ENCODE measurements at places on chromosomes 6 and 20.
A peak's percentile ranks its signal among the peaks of the same experiment; 100 is the strongest.

DNA sequence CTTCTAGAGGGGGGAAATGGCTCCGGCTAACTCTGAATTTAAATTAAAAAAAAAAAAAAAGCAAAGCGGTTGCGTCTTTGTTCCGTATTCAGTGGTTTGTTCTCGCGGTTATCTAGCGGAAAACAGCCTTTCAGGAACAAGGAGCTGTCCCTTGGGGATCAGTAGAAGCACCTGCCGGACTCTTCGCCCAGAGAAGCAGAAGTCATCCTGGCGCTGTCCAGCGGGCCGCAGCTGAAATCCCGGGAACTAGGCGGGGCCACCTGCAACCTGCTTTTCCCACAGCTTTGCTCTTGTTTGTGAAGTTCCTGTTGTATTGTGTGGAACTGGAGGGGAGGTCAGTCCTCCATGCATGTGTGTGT is 43.9 kb upstream of the GJE1 start:
- DNase-seq = no peak

DNA sequence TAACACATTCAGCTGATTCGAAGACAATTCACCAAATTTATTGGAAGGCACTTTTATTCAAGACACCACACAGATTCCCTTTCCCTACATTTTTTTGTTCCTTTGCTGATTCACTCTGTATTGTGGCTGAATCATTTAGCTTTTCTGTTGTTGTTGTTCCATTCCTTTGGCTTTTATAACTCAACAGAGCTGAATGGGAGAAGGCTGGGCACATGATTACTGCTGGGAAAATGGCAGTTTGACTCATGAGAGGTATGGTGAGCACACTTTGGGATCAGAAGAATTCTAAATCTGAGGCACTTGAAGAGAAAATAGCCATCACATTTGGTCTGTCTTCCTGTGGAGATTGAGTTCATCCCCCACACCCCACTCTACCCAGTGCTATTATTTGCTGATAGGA is 15.7 kb upstream of the SAYSD1 start:
- no peak for DNase-seq

GRCh38 chr6:19811397-19812079 is 25.6 kb upstream of the ID4 start:
- no peak for DNase-seq

DNA sequence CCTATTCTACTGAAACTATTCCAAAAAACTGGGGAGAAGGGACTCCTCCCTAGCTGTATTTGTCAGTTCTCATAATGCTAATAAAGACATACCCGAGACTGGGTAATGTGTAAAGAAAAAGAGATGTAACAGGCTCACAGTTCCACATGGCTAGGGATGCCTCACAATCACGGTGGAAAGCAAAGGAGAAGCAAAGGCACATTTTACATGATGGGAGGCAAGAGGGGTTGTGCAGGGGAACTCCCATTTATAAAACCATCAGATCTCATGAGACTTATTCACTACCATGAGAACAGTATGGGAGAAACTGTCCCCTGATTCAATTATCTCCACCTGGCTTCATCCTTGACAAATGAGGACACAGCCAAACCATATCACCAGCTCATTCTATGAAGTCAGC is 111.2 kb upstream of the RIPOR2 start:
- no peak for DNase-seq

DNA sequence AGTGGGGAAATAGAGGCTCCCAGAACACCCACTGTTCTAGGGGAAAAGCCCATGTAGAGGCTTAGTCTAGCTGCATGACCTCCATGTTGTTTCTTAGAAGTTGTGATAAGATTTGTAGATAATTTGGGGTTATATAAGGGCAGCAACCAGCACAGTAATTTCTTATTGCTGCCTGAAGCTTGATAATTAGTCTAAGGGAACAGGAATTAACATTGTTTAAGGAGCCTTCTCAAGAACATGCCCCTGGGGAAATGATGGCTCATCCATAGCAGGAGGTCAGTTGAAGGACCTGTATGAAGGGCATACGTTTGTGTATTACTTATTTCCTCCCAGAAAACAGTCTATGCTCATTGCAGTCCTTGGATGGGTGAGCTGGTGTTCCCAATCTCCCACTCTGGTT is 170.7 kb upstream of the SCGN start:
- no peak for DNase-seq

DNA sequence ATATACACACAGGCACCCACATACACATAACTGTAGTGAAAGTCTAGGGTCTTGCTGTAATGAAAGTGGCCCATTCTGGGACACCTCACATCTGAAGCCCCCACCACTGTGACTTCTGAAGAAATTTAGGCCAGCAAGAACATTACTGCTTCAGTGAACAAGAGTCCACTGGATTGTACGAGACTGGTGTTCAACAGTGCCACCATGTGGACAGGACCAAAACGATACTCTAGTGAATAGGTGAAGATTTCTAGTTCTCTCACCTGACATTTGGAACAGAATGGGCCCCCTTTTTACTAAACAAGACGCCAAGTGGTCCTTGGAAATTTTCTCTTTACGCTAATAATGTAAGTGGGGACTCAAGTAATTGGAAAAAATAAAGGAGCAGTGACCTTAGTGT is 156.9 kb downstream of the MAFB start:
- no peak for DNase-seq

DNA sequence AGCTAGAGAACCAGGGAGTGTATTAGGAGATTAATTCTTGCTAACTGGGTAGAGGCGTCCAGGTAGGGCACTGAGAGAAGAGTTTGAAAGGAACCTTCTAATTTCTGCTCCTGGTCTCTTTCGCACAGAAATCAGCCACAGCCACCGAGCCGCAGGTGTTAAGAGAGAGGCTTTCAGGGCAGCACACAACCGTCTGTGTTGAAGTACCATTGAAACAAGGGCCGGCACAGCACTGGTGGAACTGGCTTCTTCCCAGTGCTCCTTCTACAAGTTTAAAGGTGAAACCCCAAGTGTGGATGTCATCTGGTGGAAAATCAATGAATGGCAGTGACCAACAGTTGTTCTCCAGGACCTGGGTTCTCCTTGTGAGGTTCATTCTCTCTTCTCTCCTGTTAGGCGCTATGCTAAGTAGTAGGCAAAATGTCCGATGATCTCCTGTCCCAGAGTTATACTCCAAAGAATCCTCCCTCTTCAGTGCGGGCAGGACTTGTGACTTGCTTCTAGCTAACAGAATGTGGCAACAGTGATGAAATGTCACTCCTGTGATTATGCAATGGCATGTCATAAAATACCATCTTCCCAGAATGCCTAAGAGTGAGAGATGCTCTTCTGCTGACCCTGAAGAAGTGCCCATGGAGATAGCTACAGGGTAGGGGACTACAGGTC is 15.0 kb upstream of the RIN2 start:
- DNase-seq = no peak

DNA sequence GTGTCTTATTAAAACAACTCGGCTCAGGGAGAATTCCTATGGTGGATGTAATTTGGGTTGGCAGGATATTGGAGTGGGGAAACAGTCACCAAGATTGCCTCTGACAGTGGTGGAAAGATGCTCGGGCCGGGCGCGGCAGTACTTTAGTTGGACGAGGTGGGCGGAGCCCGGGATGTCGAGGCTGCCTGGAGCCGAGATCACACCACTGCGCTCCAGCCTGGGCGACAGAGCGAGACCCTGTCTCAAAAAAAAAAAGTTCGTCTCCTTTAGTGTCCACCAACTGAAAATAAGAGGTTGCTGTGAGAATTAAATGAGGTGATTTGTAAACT is 621 bp downstream of the NOL7 start:
- peak; percentile 26 for DNase-seq

GRCh38 chr6:24940311-24940917 is 4.7 kb upstream of the RIPOR2 start:
- no peak for DNase-seq

DNA sequence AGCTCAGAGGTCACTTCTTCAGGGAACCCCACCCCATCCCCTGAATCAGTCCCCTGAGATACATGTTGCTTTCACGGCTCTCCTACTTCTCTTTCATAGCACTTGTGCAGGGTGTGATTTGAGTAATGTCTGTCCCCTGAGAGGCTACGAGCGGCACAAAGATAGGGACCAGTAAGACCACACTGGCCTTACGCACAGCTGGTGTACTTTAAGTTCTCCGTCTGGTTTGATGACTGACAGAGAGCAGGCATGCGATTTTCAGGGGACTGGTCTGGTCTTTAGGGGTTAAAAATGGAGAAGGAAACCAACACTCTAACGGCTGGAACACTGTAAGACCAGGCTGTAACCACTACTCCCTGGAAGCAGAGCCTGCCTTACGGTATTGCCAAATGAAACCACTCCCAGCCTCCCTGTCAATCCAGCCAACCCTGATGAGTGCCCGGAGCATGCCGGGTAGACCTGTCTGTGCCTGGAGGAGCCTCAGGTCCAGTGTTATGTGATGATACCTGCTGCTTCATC is 47.1 kb downstream of the ELMO2 start:
- no peak for DNase-seq

DNA sequence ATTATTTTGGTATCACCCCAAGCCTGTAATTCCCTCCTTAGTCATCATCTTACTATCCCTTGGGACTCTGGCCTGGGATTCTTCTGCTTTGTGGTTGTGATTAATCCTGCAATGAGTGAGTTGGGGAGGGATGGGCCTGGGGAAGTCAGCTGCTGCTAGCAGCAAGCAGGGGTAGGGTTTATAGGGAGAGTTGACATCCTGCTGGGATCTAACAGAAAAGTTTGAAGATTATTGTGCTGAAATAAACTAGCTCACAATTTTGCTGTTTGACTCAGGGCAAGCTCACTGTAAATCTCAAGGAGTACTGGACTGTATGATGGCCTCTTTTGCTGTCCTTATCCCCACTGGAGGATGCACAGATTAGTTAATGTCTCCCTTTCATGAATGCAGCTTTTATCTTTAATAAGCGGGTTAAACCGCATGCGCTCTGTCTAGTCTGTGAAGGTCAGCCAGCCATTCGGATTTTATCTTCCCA is 83.4 kb downstream of the JARID2 start:
- DNase-seq = no peak

- no peak for DNase-seq
These were observed 6.8 kb upstream of the PNISR start for GRCh38 chr6:99431901-99432300.

GRCh38 chr6:157070403-157071107 is 252.8 kb downstream of the TMEM242 start:
- DNase-seq = no peak

GRCh38 chr6:36737043-36737785 is 39.6 kb downstream of the RAB44 start:
- DNase-seq = no peak

DNA sequence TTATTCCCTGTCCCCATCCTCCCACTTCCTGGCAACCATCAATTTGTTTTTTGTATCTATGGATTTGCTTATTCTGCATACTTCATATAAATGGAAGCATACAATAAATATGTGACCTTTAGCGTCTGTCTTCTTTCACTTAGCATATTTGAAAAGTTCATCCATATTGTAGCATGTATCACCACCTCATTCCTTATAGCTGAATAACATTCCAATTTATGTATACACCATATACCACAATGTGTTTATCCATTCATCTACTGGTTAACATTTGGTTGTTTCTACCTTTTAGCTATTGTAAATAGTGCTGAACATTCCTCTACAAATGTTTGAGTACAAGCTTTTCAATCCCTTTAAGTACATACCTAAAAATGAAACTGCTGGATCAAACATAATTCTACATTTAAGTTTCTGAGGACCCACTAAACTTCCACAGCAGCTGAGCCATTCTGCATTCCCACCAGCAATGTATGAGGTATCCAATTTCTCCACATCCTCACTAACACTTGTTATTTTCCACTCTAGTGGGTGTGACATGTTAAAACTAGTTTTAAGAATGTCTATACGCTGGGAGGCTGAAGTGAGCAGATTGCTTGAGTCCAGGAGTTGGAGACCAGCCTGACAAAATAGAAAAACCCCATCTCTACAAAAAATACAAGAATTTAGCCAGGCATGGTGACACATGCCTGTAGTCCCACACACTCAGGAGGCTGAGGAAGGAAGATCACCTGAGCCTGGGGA is 32.9 kb downstream of the NUDT3 start:
- DNase-seq = no peak

GRCh38 chr20:44642203-44643153 is 9.0 kb downstream of the ADA start:
- DNase-seq = peak; percentile 26

DNA sequence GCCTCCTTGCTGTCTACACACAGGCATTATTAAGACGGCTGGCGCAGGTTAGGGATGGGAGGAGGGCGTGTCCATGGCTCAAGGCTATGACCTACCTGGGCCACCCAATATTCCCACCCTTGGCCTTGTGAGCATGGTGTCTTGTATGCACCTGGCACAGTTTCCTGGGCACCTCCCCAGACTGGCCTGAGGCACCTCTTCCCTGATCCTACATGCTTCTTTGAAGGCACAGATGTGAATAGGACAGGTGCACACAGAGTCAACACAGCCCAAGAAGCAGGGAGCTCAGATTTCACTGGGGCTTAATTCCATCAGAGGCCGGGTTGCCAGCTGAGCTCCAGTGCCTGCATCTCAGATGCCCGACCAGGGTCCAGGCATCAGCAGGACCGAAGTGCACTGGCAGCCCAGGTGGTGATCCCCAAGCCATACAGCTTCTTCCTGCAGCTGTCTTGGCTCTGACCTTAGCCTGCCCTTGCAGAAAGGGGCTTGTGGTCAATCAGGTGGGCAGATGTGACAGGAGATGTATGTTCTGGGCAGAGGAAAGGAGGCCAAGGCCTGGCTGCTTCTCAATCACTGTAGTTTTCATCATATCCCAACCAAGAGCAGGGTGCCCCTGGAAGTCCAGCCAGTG is 287.7 kb downstream of the CLIC5 start:
- DNase-seq = no peak

GRCh38 chr6:54710456-54710855 is 136.1 kb upstream of the FAM83B start:
- DNase-seq = no peak

GRCh38 chr20:37837924-37838323 is 65.0 kb upstream of the VSTM2L start:
- no peak for DNase-seq

- no peak for DNase-seq
These were observed 13.9 kb upstream of the NAA20 start for GRCh38 chr20:20003031-20003954.

GRCh38 chr6:1118287-1118647 is 193.6 kb upstream of the FOXQ1 start:
- DNase-seq = no peak

DNA sequence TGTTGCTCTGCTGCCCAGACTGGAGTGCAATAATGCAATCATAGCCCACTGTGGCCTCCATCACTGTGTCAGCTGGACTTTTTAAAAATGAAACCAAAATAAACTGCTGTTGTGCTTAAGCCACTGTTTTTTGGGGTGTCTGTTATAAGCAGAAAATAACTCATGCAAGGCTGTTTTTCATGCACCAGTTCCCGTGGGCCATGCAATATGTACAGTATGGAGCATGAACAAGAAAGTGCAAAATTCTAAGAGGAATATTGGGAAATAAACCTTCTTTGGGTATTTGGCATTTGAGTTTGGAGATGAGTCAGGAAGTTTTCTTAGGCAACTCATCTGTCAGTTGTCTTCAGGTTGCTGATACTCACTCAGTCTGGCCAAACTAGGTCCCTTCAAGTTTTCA is 14.9 kb upstream of the ZFAND3 start:
- no peak for DNase-seq

- DNase-seq = no peak
These were observed 337.7 kb upstream of the PRND start for GRCh38 chr20:4383961-4384360.
